ENCODE measurements at places on chromosomes 6 and 20.

DNA sequence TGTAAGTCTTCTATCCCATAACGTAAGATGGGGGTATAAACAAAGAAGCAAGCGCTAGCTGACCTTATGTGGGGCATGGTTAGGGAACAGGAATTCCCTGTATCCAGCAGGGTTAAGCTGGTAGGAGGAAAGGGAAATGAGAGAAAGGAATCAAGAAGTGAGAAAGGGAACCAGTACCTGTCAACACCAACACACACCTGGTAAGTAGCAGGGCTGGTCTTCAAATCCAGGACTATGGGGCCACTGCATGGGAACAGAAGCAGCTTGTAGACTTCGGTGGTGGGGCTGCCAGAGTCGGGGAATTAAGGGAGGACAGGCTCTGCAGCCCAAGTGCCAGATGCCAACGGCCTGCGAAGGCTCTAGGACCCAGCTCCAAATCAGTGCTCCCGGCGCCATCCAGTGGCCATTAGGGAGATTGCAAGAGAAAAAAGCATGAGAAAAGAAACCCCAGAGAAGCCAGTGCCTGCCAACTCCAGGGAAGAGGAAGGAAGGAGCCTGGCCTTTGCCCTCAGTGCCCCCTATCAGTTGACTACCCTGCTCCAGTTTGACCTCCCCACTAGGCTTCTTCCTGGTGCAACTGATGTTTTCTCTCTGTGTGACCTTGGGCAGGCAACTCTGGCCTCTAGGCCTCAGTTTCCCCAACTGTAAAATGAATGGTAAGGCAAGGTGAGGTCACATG, 15.8 kb upstream of the RBPJL start:
- peak; percentile 39 for DNase-seq
- H3K27me3 ChIP-seq: peaks cover 9% of the 10 kb centered on the region
- no peak overlapping the region for H3K27ac ChIP-seq
- no peak overlapping the region for H3K4me3 ChIP-seq
- H3K36me3 ChIP-seq: no peaks in the 10 kb centered on the region

DNA sequence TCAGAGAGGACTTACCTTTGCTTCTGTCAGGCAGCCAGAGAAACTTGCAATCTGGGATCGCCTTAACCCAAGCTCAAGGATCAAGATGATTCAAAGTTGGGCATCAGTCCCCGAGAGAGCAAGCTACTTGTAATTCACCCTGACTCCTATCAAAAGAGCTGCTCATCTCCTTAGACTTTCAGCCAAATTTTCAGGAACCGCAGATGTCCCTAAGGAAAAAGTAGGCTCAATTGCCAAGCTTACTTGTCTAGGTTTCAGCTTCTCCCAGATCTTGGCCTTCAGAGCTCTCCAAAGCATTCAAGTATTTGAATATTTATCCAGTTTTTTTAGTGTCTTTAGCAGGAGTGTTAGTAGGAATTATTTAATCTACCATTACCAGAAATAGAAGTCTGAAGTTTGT, 434.1 kb upstream of the MMS22L start:
- no peaks in the 10 kb centered on the region for H3K4me1 ChIP-seq
- H3K36me3 ChIP-seq: no peaks in the 10 kb centered on the region
- no peak overlapping the region for H3K4me3 ChIP-seq
- no peak for DNase-seq

GRCh38 chr6:45556828-45557227, 179.1 kb upstream of the SUPT3H start:
- no peak overlapping the region for H3K4me3 ChIP-seq
- no peaks in the 10 kb centered on the region for H3K36me3 ChIP-seq
- no peak for DNase-seq
- no peaks in the 10 kb centered on the region for H3K4me1 ChIP-seq
- H3K27ac ChIP-seq: no peak overlapping the region
- H3K27me3 ChIP-seq: no peaks in the 10 kb centered on the region

DNA sequence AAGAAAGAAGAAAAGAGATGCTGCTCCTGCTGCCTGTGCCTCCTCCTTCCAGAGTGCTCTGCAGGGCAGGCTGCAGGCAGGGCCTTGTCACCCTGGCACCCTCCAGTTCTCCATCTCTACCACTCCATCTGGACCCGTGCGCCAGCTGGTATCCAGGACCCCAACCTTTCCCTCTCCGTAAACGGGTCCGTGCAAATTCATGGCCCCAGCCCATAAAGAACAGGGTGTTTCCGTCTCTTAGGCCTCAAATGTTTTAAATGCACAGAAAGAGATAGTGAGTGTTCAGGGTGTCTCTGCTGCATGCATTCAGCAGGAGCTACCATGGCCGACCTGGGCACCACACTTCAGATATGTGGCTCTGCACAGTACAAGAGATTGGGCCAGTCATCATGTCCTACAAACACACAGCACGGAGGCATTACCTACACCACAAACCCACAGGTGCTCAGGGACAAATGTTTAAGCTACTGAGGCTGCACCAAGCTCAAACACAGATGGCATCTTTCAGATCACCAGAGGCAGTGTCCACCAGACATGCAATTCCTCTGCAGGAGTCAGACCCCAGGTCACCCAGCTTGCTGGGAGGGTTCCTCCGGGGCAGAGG, 258.1 kb downstream of the DLL1 start:
- no peaks in the 10 kb centered on the region for H3K27me3 ChIP-seq
- H3K36me3 ChIP-seq: no peaks in the 10 kb centered on the region
- H3K4me3 ChIP-seq: no peak overlapping the region
- no peaks in the 10 kb centered on the region for H3K4me1 ChIP-seq
- no peak overlapping the region for H3K27ac ChIP-seq

GRCh38 chr20:20184706-20185105, 132.4 kb downstream of the CFAP61 start:
- no peak overlapping the region for H3K27ac ChIP-seq
- H3K36me3 ChIP-seq: no peaks in the 10 kb centered on the region
- H3K4me3 ChIP-seq: no peak overlapping the region
- no peaks in the 10 kb centered on the region for H3K4me1 ChIP-seq

- H3K27me3 ChIP-seq: no peaks in the 10 kb centered on the region
- DNase-seq: no peak
- no peak overlapping the region for H3K27ac ChIP-seq
- no peaks in the 10 kb centered on the region for H3K36me3 ChIP-seq
Observed at GRCh38 chr20:11792568-11792953, 125.1 kb upstream of the BTBD3 start.

- H3K4me1 ChIP-seq: peaks cover 17% of the 10 kb centered on the region
- no peak for DNase-seq
- no peak overlapping the region for H3K4me3 ChIP-seq
- H3K27ac ChIP-seq: no peak overlapping the region
- no peaks in the 10 kb centered on the region for H3K36me3 ChIP-seq
Observed at GRCh38 chr20:63270606-63271325, 1.8 kb upstream of the ARFGAP1 start.

DNA sequence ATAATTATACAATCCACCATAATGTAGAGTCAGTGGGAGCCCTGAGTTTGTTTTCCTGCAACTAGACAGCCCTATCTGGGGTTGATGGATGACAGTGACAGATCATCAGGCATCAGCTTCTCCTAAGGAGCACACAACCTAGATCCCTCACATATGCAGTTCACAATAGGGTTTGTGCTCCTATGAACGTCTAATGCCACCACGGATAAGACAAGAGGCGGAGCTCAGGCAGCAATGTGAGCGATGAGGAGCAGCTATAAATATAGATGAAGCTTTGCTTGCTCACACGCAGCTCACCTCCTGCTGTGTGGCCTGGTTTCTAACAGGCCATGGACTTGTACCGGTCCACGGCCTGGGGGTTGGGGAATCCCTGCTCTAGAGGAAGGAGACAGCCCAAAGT, 25.9 kb downstream of the EDEM2 start:
- no peak for DNase-seq
- H3K36me3 ChIP-seq: peaks cover 49% of the 10 kb centered on the region
- H3K4me1 ChIP-seq: no peaks in the 10 kb centered on the region

- H3K27me3 ChIP-seq: no peaks in the 10 kb centered on the region
- no peaks in the 10 kb centered on the region for H3K36me3 ChIP-seq
- no peak overlapping the region for H3K27ac ChIP-seq
- no peak for DNase-seq
- H3K4me1 ChIP-seq: no peaks in the 10 kb centered on the region
- no peak overlapping the region for H3K4me3 ChIP-seq
Observed at GRCh38 chr20:48420176-48420575, 407.6 kb downstream of the PREX1 start.

- no peaks in the 10 kb centered on the region for H3K27me3 ChIP-seq
- no peak overlapping the region for H3K27ac ChIP-seq
- no peaks in the 10 kb centered on the region for H3K36me3 ChIP-seq
- no peak for DNase-seq
- H3K4me1 ChIP-seq: peaks cover 7% of the 10 kb centered on the region
Observed at GRCh38 chr6:111588366-111588765, 17.3 kb downstream of the TRAF3IP2 start.

GRCh38 chr6:56526860-56527544, 115.7 kb downstream of the DST start:
- no peak overlapping the region for H3K4me3 ChIP-seq
- DNase-seq: no peak
- H3K27ac ChIP-seq: no peak overlapping the region

DNA sequence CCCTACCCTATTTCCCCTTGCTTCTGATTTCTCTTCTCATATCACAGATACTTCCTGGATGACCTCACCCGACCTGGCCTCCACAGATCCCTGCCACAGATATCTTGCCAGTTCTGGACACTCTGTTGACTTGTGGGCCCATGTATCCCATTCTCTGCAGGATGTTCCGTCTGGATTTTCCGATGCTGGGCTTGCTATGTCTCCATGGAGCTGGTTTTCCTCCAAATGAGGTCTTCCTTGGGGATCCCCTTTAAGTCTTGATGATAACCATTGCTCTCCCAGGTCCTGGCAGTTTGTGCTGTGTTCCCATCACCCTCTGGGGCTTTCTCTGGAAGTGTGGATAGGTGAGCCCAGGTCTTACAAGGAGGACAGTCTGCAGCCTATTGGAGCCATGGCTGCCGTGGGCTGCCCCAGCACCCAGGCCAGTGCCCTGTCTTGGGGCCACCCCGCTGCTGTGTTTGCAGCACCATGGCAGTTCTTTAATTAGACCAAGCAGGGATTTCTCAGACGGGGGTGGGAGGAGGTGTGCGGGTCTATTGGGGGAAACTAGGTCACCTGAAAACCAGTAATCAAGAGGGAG, 23.9 kb downstream of the PPP1R16B start:
- peaks cover 4% of the 10 kb centered on the region for H3K36me3 ChIP-seq
- H3K4me3 ChIP-seq: no peak overlapping the region
- H3K4me1 ChIP-seq: peaks cover 59% of the 10 kb centered on the region
- H3K27ac ChIP-seq: no peak overlapping the region
- no peaks in the 10 kb centered on the region for H3K27me3 ChIP-seq

DNA sequence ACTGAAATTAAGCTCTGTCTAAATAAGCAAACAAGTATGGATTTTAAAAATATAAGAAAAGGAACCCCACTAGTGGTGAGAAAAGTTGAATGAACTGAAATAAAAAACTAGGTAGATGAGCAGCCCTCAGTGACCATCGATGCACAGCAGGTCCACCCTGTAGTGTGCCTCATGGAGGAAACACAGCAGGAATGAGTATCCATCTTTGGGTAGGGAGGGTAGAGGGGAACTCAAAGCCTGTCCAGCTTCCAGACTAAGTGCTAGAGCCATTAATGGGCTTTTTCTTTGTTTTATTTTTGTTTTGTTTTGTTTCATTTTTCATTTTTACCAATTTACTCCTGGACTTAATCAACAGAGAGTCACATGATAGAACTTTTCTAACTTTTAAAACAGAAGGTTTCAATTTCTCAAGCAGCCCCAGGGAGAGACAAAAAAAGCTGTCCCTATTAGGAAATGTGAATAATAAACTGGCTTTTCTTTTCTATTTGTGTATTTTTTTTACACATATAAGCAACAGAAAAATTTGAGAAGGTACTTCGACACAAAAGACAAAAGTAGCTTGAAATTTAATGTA, 700.6 kb downstream of the HACE1 start:
- no peak for DNase-seq
- no peaks in the 10 kb centered on the region for H3K27me3 ChIP-seq
- no peaks in the 10 kb centered on the region for H3K4me1 ChIP-seq
- H3K27ac ChIP-seq: no peak overlapping the region
- no peaks in the 10 kb centered on the region for H3K36me3 ChIP-seq

GRCh38 chr6:106134906-106135634, 48.9 kb downstream of the PRDM1 start:
- DNase-seq: no peak
- no peak overlapping the region for H3K4me3 ChIP-seq
- no peaks in the 10 kb centered on the region for H3K36me3 ChIP-seq
- H3K4me1 ChIP-seq: no peaks in the 10 kb centered on the region

DNA sequence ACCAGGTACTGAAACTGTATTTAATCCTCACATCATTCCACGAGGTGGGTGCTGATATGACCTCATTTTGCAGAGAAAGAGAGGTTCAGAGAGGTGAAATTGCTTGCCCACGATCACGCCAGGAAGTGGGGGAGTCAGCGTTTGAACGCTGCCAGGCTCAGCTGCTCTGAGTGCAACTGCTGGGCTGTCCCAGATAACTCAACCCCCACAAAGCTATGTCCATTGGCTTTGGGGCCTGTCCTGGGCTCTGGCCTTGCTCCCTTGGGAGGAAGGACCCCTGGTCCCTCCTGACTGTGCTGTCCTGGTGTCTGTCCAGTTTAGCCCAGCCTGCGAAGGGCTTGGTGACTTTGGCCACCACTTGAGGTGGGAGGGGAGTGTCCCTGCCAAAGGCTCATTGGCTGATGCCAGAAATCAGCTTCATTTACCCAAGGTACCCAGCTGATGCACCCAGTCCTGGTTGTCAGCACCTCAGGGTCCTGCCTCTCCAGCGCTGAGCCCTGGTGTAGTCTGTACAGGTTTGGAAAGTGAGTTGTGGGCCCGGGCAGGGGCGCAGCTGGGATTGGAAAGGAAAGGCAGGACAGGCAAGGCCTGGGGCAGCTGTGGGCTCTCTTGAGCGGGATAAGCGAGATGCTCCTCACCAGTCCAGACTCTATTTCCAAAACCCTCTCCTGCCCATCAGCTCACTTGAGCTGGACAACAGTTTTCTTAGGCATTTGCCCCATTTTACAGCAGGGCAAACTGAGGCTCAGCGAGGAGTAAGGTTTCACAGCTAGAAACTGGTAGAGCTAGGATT, 38.5 kb downstream of the SUN5 start:
- peak; percentile 32 for DNase-seq
- H3K4me1 ChIP-seq: peaks cover 71% of the 10 kb centered on the region

GRCh38 chr6:105204768-105205167, 25.0 kb upstream of the POPDC3 start:
- H3K36me3 ChIP-seq: no peaks in the 10 kb centered on the region
- H3K27ac ChIP-seq: no peak overlapping the region
- no peaks in the 10 kb centered on the region for H3K4me1 ChIP-seq
- DNase-seq: no peak
- peaks cover 5% of the 10 kb centered on the region for H3K27me3 ChIP-seq

All from CD8-positive, alpha-beta memory T cell (primary cell).